ENCODE measurements at places on chromosomes 1 and 21. TPM values are rescaled to one million over a fixed set of nuclear protein-coding genes. Genes with fewer than 3 reads are reported as not detected.

Gene DMRTA2
- total RNA-seq: 0.21 TPM

Gene COP1
- total RNA-seq: 28.0 TPM

Gene RASSF5
- total RNA-seq: 0.56 TPM

Gene CELA3B
- total RNA-seq: not detected

Gene ACTA1
- 0.16 TPM for total RNA-seq

Gene ASAP3
- total RNA-seq: 7.0 TPM

Gene BSND
- not detected for total RNA-seq

Gene TYW3
- 22.6 TPM for total RNA-seq

Gene OR6Y1
- total RNA-seq: not detected

Gene SYCP1
- not detected for total RNA-seq

Gene CHAF1B
- total RNA-seq: 16.0 TPM

Gene MMEL1
- total RNA-seq: not detected

Gene SLC44A5
- total RNA-seq: not detected

Gene PLPPR4
- total RNA-seq: not detected

Gene FMOD
- 0.16 TPM for total RNA-seq

Gene BCL10
- total RNA-seq: 12.9 TPM

Gene VWA1
- total RNA-seq: 15.3 TPM

Gene LCE2B
- not detected for total RNA-seq

Gene FABP3
- not detected for total RNA-seq

Gene ETNK2
- 22.7 TPM for total RNA-seq

Gene SPRR1A
- not detected for total RNA-seq

Gene S100A7
- not detected for total RNA-seq

Gene LINGO4
- not detected for total RNA-seq

Gene CD247
- 0.77 TPM for total RNA-seq

Gene CAMSAP2
- 32.8 TPM for total RNA-seq

Gene REN
- not detected for total RNA-seq

Gene S100A7A
- total RNA-seq: not detected

Gene GBP2
- 3.4 TPM for total RNA-seq

Gene OR2T29
- not detected for total RNA-seq

Gene HAO2
- total RNA-seq: 0.21 TPM

Gene RAB25
- total RNA-seq: not detected

Gene C1QTNF12
- not detected for total RNA-seq

Gene RIT1
- 21.6 TPM for total RNA-seq

Gene HSD11B1
- total RNA-seq: not detected

Gene MCOLN2
- total RNA-seq: 19.3 TPM

Gene KLHL21
- 28.2 TPM for total RNA-seq

Gene DIRAS3
- 0.24 TPM for total RNA-seq

Gene TFF3
- total RNA-seq: 0.13 TPM

Gene NDUFV3
- total RNA-seq: 45.8 TPM

Gene SEMA6C
- 1.1 TPM for total RNA-seq

Gene AMPD1
- total RNA-seq: not detected

Gene SDF4
- total RNA-seq: 94.2 TPM

Gene CFAP74
- not detected for total RNA-seq

Gene NSUN4
- total RNA-seq: 8.7 TPM

Gene KLF17
- not detected for total RNA-seq

Gene TNFRSF14
- total RNA-seq: 303 TPM

Gene ILDR2
- total RNA-seq: 0.90 TPM

All from SK-MEL-5 (cell line).